Neural progenitor cell (in vitro differentiated cells): ENCODE measurements at places on chromosomes 13 and 19.

- peak; percentile 88 for DNase-seq
Measured at GRCh38 chr19:31338069-31338776, 11.0 kb downstream of the TSHZ3 start.

DNA sequence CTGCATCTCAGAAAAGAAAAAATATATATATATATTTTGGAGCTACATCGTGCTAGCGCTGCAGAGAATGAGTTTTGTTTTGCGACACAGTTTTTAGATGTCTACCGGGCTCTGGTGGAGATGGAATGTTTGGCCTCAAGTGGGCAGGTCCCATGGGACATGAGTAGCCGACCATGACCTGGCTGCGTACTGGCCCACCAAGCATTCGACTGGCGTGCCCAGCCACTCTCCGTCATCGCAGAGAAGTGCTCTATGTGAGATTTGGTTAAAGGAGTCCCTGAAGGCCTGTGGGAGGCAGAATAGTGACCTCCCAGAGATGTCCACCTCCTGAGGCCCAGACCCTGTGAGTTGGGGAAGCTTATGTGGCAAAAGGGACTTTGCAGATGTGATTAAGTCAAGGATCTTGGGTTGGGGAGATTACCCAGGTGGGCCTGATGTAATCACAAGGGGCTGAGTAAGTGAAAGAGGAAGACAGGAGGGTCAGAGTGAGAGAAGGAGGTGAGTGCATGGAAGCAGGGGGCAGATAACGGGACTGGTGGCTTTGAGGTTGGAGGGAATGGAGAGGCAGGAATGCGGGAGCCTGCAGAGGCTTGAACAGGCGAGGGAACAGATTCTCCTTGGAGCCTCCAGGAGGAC lies 821 bp upstream of the LILRB4 start:
- no peak for DNase-seq

DNA sequence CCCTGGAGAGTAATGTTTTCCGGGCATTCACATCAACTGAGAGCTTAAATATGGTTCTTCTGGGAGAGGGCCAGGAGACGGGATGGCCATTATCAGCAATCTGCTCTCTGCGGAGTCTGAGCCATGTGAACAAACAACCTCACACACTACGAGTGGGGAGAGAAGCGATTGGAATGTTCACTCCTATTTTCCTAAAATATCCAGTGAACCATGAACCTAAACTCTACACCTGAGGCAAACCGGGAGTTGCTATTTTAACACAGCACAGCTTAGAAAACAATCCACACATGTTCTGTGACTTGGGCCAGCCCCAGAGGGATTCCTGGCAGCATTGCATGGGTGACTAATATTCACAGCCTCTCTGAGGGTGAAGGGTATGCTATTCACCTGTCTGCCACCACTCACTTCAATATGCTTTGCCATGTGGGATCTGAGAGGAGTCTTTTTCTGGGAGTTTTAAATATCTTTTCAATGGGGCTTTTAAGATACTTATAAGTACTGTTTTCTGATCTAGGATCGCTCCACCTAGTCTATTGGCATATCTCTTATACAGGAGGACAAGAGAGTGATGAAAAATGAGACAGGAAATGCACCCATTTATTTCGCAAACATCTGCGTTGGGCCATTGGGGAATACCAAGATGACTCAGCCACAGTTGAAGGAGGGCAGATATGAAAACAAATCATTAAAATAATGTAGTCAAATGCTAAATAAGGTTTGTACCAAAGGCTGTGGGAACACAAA lies 72.6 kb upstream of the SERP2 start:
- no peak for DNase-seq

DNA sequence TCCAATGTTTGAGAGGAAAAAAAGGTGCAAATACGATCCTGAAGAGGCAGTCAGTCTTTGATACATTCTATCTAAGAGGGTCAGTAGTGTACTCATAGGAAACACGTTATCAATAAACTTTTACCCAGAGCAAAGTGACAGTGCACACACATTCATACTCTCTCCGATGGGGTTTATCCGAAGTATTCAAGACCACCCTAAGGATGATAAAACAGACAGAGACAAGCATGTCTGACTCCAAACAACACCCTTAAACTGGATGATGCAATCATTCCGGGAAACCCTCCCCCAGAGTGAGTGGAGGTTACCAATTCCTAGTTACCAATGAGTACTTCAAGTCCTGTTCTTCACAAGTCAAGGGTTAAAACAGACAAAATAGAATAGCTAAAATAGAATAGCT lies 79.1 kb downstream of the DNAJC3 start:
- DNase-seq = no peak
